CD4-positive, alpha-beta T cell treated with Interleukin-17A for 4 hours (primary cell): ENCODE measurements at places on chromosomes 1 and 21.

DNA sequence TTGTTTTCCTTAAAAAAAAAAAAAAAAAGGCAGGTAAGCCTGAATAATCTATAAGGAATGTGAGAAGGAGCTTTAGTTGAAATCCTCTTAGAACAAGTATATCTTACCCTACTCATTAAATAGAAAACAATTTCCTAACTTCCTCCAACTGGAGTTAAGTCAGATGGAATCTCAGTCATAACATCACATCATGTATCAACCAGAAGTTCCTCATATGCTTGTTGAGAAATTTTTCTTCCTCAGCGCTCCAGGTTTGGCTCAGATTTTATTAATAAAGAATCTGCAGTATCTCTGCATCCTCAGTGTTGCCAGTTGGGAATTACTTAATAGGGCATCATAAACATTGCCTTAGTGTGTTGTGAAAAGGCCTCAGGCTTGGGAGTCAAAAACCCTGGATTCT, 37.6 kb downstream of the DUSP10 start:
- DNase-seq = no peak

DNA sequence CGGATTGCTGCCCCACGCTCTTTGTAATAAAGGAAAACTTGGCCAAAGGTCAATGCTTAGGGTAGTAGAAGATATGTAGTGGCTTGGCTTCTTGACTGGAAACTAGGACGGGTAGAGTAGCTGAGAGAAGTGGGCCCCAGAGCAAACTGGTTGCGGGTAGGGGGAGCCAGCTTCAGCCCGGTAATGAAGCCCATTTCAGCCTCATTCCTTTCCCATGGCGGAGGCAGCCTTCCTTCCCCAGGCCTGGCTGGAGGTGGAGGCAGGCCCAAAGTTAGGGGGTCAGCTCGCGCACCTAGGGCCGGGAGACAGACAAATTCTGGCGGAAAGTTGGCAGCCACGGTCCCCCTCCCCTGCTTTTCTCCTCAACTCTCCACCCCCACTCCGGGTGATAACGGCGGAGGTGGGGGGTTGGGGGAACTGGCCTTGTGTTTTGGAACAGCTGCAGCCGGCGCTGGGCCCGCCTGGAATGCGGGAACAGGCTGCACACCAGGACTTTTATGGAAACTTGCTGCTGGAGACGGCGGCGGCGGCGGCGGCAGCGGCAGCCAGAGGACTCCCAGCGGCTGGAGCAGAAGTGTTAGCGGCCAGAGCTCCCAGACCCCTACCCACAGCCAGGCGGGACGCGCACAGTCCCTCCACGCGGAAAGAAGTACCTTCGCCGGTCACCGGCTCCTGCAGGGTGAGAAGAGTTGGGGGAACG, at the start of gene NEXN:
Gene NEXN (plus strand): TSS at position 544 of the 700 bp plus-strand sequence. CDS start 27,483 bp downstream, outside the sequence.
- DNase-seq = no peak

DNA sequence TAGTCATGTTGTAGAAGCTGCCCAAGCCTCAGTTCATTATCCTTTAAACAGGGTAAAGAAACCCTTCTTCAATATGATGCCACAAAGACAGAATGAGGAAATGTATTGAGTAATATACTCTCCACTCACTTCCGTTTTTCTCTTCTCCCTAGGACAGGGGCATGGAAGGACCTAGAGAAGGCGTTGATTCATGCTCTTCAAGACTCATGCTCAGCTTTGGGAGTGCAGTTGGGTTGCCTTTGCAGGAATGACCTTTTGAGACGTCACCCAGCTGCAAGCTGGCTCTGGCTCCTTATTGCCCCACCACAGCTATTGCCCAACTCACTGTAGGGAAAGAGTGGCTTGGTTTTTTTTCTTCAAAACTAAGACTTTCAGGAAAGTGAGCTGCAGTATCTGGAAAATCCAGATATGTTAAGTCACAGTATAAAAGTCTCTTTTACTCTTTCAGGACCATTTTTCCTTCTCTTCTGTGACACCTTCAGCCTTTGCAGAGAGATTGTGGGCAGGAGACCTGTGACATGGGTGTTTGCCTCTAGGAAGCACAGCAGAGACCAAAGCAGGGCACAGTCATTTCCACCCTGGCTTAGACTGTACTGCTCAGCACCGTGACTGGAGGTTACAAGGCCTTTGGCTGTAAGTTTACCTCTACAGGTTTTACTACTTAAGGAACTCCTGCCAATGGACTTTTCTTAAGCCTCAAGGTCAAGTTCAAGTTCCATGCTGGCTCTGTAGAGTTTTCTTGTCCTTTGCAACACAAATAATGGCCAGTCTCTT, 39.5 kb downstream of the XCL2 start:
- DNase-seq = no peak

DNA sequence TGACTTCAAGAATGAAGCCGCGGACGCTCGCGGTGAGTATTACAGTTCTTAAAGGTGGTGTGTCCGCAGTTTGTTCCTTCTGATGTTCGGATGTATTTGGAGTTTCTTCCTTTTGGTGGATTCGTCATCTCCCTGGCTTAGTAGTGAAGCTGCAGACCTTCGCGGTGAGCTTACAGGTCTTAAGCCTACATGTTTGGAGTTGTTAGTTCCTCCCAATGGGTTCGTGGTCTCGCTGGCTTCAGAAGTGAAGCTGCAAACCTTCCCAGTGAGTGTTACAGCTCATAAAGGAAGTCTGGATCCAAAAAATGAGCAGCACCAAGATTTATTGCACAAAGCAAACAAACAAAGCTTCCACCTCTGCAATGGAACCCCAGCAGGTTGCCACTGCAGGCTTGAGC, 14.7 kb downstream of the LDLRAD1 start:
- no peak for DNase-seq

DNA sequence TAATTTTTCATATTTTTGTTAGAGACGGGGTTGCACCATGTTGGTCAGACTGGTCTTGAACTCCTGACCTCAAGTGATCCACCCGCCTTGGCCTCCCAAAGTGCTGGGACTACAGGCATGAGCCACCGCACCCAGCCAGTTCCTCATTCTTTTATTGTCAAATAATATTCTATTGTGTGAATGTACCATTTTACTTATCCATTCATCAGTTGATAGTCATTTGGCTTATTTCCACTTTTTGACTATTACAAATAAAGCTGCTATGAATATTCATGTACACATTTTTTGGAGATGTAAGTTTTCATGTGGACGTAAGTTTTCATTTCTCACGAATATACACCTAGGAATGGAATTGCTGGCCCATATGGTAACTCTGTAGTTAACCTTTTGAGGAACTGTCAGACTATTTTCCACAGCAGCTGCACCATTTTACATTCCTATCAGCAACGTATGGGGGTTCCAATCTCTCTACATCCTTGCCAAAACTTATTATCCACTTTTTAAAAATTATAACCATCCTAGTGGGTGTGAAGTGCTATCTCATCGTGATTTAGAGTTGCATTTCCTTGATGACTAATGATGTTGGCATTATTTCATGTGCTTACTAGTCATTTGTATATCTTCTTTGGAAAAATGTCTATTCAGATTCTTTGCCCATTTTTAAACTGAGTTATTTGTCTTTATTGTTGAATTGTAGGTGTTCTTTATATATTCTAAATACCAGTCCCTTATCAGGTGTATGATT, 12.7 kb downstream of the PACC1 start:
- DNase-seq = no peak
